ENCODE measurements at places on chromosomes 7 and 10. TPM values are rescaled to one million over a fixed set of nuclear protein-coding genes. Genes with fewer than 3 reads are reported as not detected.

The WNT8B gene
- 3.8 TPM for total RNA-seq

The HOXA10 gene
- not detected for total RNA-seq

The EEPD1 gene
- total RNA-seq = 5.5 TPM

The MOGAT3 gene
- not detected for total RNA-seq

The PRR15 gene
- 0.41 TPM for total RNA-seq

The ANKRD7 gene
- total RNA-seq = not detected

The FXYD4 gene
- not detected for total RNA-seq

The NME8 gene
- not detected for total RNA-seq

The SH2D4B gene
- 0.09 TPM for total RNA-seq

The CLRN3 gene
- total RNA-seq = not detected

The TUBGCP2 gene
- total RNA-seq = 72.0 TPM

The EBF3 gene
- 11.6 TPM for total RNA-seq

The PSMC2 gene
- total RNA-seq = 122 TPM

The WNT2 gene
- not detected for total RNA-seq

The GARIN1A gene
- 1.9 TPM for total RNA-seq

The TAF3 gene
- 11.8 TPM for total RNA-seq

The SEMA4G gene
- total RNA-seq = 9.1 TPM

The FAM25C gene
- total RNA-seq = not detected

The TAS2R5 gene
- 1.5 TPM for total RNA-seq

The CTAGE8 gene
- total RNA-seq = 0.72 TPM

The CPA5 gene
- not detected for total RNA-seq

The AZGP1 gene
- 0.52 TPM for total RNA-seq

The SPDYE16 gene
- 0.35 TPM for total RNA-seq

The JAZF1 gene
- total RNA-seq = 3.6 TPM

The PTPRZ1 gene
- 202 TPM for total RNA-seq

The GPC2 gene
- 106 TPM for total RNA-seq

The PPP1R9A gene
- 22.7 TPM for total RNA-seq

The FKBP6 gene
- total RNA-seq = not detected

The CPN1 gene
- not detected for total RNA-seq

The MBLAC1 gene
- 2.1 TPM for total RNA-seq

The WDR11 gene
- 52.5 TPM for total RNA-seq

The ANK3 gene
- total RNA-seq = 45.2 TPM

Measured in neural crest cell (in vitro differentiated cells).